ENCODE measurements at places on chromosomes 3 and 15.

GRCh38 chr15:96365781-96366525, 35.5 kb downstream of the NR2F2 start:
- no peak for DNase-seq

- peak; percentile 54 for DNase-seq
These were observed 684 bp upstream of the RPS27L start for GRCh38 chr15:63157891-63158431.

GRCh38 chr3:172321035-172321434, 127.2 kb downstream of the GHSR start:
- DNase-seq, result no peak

- peak; percentile 45 for DNase-seq
These were observed 1.3 kb downstream of the CAMK2N2 start for GRCh38 chr3:184259878-184260723.

- no peak for DNase-seq
These were observed 37.5 kb downstream of the GAP43 start for GRCh38 chr3:115660646-115661337.

DNA sequence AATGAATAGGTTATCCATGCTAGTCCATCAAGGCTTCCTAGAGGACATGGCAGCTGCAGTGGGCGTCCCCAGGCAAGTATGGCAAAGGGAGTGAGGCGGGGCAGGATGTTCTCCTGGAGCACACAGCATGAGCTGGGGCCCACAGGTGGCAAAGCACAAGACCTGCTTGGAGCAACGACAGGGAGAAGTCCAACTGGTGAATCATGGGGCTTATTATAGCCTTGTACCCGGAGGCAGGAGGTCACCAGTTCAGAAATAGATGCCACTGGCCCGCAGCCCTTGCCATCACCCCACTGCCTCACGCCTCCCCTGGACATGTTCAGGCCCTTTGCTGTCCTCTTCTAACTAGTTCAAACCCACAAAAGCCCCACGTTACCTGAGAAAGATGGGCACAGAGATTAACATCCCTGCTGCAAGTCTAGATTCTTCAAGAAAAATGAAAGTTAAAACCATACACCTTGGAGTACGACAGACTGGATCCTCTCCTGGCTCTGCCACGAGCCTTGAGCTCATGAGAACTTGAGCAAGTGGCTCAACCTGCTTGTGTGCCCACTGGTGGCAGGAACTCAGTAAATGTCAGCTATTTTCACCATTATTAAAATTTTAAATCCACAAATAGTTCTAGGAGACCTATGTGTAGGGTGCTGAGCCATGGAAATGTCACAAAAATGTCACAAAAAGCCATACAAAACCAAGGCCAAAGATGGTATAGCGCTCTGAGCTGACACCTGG, 1.8 kb upstream of the SRGAP3 start:
- DNase-seq, result no peak

GRCh38 chr3:196284396-196284795, 3.1 kb downstream of the PCYT1A start:
- no peak for DNase-seq

DNA sequence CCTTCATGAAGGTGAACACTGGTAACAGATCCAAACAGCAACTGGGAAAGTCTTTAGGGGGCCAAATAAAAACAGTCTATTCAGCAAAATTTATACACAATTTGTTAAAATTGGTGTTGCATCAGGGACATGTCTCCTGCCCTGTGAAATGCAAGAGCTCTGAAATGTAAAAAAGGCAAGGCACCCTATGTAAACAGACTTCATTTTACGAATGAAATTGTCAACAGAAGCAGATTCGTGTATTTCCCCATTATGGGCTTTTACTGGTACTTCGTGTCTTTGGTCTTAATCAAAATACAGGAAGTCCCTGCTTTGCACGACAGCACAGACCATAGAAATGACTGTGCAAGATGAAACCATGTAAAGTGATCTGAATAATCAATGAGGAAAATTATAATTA, 127.3 kb upstream of the THBS1 start:
- peak; percentile 37 for DNase-seq

DNA sequence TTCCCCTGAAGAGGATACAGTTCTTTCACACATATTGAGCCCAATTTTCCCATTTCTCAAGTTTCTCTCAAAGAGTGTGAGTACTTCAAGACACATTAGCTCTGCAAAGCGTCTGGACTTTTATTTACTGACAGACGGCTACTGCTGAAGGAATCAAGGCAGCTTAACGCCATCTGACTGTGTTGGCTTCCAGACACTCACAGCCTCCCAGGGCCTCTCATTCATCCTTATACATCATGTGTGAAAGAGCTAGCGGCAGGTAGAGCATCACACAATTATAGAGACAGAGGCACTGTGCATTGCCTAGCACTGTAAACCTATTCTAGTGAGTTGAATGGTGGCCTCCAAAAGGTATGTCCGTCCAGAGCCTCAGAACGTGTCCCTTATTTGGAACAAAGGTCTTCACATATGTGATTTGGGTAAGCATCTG, 284.1 kb upstream of the STT3B start:
- DNase-seq, result no peak

- DNase-seq, result no peak
These were observed 72.1 kb downstream of the RFTN1 start for GRCh38 chr3:16441371-16441875.
